AG09309 (cell line): ENCODE measurements at places on chromosomes 7 and 10.

GRCh38 chr7:155388561-155388960 lies 69.4 kb upstream of the EN2 start:
- no peak for DNase-seq

DNA sequence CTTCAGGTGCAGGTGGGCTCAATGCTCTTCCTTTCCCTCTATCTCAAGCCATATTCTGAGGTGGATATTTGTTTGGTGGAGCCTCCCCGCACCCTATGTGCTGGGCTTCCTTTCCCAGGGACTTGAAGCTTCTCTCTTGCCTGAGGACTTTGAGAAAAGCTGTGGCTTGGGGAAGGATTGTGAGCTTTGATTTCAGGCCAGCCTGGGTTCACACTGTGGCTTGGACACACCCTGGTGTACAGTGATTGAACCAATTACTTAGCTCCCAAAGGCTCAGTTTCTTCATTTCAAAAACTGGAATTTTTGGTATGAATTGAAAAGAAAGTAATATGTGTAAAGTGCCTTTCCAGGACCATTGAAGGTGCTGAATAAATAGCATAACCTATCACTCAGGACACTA lies 224.5 kb upstream of the GLI3 start:
- no peak for DNase-seq

GRCh38 chr7:22418251-22419046 lies 61.5 kb upstream of the RAPGEF5 start:
- no peak for DNase-seq

DNA sequence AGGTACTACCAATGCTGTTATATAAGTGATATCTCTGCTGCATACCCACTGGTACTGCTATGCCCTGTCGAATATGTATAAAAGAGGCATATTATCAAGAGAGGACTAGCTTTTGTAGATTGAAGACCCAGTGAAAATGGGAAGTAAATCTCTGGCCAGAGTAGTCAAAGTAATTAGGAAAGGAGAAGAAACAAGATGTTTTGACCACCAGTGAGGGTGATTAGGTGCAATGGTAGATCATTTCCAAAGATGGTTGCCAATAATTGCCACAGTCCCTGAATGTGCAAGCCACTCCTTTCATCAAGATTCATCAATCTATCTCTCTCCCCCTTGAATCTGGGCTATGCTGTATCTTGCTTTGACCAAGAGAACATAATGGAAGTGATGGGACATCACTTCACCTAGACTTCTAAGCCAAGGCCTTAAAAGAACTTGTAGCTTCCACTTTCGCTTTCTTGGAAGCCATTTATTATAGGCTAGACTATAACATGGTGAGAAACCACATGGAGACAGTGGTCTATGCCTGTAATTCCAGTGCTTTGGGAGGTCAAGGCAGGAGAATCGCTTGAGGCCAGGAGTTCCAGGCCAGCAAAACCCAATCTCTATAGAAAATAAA lies 52.6 kb upstream of the ST8SIA6 start:
- no peak for DNase-seq

DNA sequence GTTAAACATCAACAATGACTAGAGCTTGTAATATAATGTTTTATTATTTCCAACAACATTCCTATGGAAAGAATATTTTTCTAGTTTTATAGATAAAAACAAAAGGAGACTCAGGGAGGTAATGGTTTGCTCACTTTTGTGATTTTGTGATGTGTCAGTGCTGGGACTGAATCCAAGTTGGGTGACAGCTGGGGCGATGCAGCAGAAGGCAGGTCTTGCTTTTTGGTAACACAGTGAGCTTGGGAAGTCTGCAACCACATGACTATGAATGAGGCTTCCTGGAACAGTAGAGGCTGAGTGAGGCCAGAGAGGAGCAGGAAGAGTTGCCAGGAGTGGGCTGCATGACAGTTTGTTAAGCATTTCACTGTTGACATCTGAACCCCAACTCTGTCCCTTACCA lies 4.9 kb upstream of the YKT6 start:
- DNase-seq, result no peak

DNA sequence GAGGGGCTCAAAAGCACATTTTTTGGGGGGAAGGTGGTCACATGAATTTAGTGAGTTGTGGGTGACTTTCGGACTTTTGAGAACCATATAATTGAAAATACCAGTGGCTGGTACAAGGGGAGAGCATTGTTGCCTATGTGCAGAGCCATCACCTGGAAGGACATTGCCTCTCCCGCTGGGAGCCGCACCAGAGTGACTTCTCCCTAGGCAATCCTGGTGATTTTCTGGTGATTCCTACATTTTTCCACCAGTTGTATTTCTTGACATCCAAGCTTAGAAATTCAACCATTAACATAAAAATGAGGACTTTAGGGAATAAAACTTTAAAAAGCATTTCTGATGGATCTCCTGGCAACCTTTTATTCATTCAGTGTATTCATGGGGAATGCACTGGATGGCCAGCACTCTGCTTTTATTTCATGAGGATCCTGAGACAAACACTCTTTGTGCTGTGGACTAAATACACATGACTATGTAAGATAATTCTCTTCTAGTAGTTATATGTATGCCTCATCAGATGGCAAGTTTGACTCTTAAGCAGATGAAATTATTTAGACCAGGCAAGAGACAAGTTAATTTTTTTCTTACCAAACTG lies 41.8 kb upstream of the MKI67 start:
- DNase-seq, result no peak

- no peak for DNase-seq
Measured at GRCh38 chr7:4123346-4123745, 558.7 kb upstream of the FOXK1 start.

GRCh38 chr7:121083138-121083789 lies 94.8 kb downstream of the CPED1 start:
- no peak for DNase-seq

GRCh38 chr10:82319074-82319473 lies 444.1 kb downstream of the NRG3 start:
- no peak for DNase-seq

- DNase-seq, result no peak
Measured at GRCh38 chr10:42941295-42941644, 135.6 kb upstream of the RET start.
